CD4-positive, alpha-beta T cell (primary cell): ENCODE measurements at places on chromosomes 6 and 20. TPM values are rescaled to one million over a fixed set of nuclear protein-coding genes. Genes with fewer than 3 reads are reported as not detected.

MOXD1 gene
- total RNA-seq, result not detected

GRCh38 chr20:15847196-15847784 is 726.0 kb downstream of the KIF16B start:
- DNase-seq, result no peak

LINC00237 gene
- not detected for total RNA-seq

MUC21 gene
- total RNA-seq, result not detected

RSPO3 gene
- not detected for total RNA-seq

OSBPL2 gene
- total RNA-seq, result 52.8 TPM

- no peak for DNase-seq
Measured at GRCh38 chr6:4351520-4352321, 216.3 kb upstream of the ECI2 start.

GRCh38 chr6:154602708-154603107 is 92.2 kb upstream of the CNKSR3 start:
- DNase-seq, result no peak

GRCh38 chr6:75275067-75275466 is 9.5 kb downstream of the TMEM30A start:
- DNase-seq, result no peak

PANK2 gene
- 51.1 TPM for total RNA-seq

SRSF12 gene
- total RNA-seq, result not detected

- DNase-seq, result no peak
Measured at GRCh38 chr6:157892363-157892877, 69.4 kb downstream of the SNX9 start.

RSPO4 gene
- total RNA-seq, result 0.25 TPM

HLA-DRA gene
- 50.3 TPM for total RNA-seq

MOG gene
- total RNA-seq, result not detected

DNA sequence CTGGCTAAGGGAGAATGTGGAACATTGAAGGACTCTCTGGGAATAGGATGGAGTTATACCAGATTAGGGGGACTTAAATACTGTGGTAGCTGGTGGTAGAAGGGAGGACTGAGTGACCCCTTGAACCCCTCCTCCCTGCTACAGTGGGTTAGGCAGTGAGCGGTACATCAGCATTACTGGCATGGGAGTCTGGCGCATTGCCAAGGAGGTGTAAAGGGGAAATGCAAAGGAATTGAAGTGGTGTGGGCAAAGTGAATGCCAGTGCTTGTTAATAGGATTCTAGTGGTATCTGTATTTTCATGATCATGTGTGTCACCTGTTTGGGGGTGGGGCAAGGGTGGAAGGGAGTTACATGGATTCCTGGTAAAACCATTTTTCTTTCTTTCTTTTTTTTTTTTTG is 60.1 kb downstream of the GFRA4 start:
- no peak for DNase-seq

CD93 gene
- 1.1 TPM for total RNA-seq
